Neural progenitor cell (in vitro differentiated cells): ENCODE measurements at places on chromosomes 1 and 21. TPM values are rescaled to one million over a fixed set of nuclear protein-coding genes. Genes with fewer than 3 reads are reported as not detected.

DNA sequence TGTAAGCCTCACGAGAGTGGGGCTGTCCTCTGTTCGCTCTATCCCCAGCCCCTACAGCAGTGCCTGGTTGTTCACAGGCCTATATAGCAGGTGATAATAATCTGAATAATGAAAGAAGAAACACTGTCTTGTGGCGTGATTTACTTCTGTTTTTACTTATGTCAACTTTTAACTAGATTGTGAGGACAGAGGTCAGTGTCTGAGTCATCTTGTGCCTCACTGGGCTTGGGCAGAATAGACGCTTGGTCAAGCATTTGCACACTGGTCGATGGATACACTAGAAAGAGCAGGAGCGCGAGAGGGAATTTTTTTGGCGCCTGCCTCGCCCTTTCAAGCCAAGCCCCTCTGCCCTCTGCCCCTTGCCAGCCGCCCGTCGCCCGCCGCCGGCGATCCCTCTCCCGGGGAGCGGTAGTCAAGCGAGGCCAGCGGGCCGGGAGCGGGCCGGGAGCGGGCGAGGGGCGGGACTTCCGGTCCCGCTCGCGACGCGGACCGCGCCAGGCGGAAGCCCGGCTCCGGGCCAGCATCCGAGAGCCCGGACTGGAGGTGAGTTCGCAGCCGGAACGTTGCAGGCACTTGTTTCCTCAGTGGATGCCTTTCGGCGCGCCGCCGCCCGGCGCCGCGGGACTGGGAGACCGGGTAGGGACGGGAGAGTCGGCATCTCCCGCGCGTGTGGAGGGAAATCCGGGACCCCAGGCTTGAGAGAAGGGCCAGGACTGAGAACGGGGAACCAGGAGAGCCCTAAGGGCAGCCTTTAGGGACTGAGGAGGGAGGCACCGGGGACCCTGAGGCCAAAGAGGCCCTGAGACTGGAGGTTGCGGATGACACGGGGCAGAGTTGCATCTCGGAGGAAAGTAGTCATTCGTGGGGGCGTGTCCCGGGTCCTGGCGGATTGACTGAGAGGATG is at the start of gene DISP1:
Gene DISP1, plus strand, starts transcription at position 504 of the 904 bp plus-strand sequence. CDS start 127,785 bp downstream, outside the sequence.
- DNase-seq = peak; percentile 91

The BLACAT1 gene
- total RNA-seq = 13.9 and 25.7 TPM in 2 replicates

- DNase-seq = no peak
These were observed 967.6 kb downstream of the LTN1 start for GRCh38 chr21:28025111-28025510.

The PIGP gene
- 10.1 and 25.8 TPM in 2 replicates for total RNA-seq

- DNase-seq = no peak
These were observed 74.1 kb downstream of the XCL2 start for GRCh38 chr1:168469690-168470089.

The KRTAP10-8 gene
- not detected in 2 replicates for total RNA-seq

DNA sequence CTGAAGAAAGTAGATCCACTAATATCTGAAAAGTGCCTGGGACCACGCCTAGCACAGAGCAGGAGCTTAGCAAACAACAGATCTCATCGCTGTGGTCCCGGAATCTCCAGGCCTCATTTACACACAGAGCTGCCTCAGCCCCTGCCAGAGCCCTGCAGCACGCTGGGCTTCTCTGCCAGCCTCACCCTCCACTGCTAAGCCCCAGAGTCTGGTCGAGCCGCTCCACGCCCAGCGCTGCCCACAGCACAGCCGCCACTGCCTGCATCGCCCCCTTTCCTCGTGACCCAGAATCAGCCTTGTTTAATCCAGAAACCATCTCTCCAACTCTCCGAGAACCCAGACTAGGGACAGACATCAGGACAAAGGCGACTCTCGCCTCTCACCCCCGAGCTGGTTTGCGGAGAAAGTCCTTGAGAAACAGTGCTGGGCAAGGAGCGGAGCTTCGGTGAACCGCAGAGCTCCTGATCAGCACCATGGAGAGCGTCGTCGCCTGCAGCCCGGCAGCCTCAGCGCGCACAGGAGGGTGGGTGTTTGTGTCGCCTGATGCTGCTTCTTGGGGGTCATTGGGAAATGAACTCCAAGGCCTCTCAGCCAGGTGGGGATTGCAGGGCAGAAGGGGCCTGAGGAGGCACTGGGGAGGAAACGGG is 145.1 kb downstream of the NPHP4 start:
- DNase-seq = peak; percentile 90

- no peak for DNase-seq
These were observed 847.1 kb downstream of the KCNT2 start for GRCh38 chr1:195761104-195761503.

The TEDDM1 gene
- total RNA-seq = not detected in 2 replicates

- DNase-seq = no peak
These were observed 11.9 kb upstream of the VHLL start for GRCh38 chr1:156310962-156311361.

The ANGPTL1 gene
- total RNA-seq = not detected in 2 replicates

The NRAS gene
- 111 and 169 TPM in 2 replicates for total RNA-seq

GRCh38 chr1:110094931-110095654 is 17.1 kb upstream of the UBL4B start:
- DNase-seq = no peak

DNA sequence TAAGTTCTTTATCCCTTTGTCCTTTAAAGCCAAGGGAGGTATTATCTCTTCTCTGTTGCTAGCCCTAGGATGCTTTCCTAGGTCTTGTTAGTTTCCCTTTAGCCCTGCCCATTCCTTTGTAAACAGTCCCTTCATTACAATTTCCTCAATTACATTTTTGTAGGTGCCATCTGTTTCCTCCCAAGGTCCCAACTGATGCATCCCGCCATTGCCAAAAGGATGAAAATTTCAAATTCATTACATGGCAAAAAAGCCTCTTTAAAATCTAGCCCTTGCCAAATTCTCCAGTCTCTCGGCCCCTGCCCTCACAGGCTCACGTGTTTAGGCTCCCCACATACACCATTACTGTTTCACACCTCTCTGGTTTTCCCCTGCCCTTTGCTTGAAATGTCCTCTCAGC is 151.9 kb upstream of the C1orf87 start:
- DNase-seq = no peak

The RUNX1 gene
- total RNA-seq = 0.09 and 0.19 TPM in 2 replicates

The SLAMF8 gene
- not detected in 2 replicates for total RNA-seq

GRCh38 chr1:112245114-112245513 is 150.9 kb upstream of the CTTNBP2NL start:
- DNase-seq = no peak

DNA sequence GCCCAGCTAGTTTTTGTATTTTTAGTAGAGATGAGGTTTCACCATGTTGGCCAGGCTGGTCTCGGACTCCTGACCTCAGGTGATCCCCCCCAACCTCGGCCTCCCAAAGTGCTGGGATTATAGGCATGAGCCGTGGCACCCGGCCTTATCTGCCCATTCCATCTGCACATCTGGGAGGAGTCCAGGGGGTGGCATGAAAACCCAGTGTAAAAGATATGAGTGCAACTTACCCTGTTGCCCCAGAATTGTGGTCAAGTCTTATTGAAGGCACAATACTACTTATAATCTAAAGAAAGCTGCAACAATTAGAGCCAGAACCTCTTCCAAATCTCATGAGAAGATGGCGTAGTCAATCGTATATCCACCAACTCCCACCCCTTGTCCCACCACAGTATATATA is 18.4 kb downstream of the CTXND2 start:
- no peak for DNase-seq

The GNAT2 gene
- total RNA-seq = 0.25 TPM in 1 of 2 replicates, not detected in the other

GRCh38 chr1:207352554-207352953 is 31.1 kb downstream of the CD55 start:
- no peak for DNase-seq

DNA sequence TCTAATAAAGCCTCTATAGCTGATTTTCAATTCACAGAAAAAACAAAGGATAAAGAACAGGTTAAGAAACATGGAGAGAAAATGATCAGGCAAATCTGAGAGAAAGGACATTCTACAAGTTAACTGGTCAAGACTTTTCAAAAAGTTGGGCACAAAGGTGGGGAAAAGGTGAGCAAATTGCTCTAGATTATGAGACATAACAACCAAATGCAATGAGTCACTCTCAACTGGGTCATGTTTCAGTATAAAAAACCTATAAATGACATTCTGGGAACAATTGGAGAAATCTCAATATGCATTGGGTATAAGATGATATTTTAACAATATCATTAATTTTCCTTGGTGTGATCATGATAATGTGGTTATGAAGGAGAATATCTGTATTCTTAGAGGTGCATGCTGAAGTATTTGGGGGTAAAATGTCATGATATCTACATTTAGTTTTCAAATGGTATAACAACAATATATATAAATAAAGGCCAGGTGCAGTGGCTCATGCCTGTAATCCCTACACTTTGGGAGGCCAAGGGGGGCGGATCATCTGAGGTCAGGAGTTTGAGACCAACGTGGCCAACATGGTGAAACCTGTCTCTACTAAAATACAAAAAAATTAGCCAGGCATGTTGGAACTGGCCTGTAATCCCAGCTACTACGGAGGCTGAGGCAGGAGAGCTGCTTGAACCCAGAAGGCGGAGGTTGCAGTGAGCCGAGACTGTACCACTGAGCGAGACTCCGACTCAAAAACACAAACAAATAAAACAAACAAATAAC is 27.0 kb downstream of the ANKRD13C start:
- no peak for DNase-seq

DNA sequence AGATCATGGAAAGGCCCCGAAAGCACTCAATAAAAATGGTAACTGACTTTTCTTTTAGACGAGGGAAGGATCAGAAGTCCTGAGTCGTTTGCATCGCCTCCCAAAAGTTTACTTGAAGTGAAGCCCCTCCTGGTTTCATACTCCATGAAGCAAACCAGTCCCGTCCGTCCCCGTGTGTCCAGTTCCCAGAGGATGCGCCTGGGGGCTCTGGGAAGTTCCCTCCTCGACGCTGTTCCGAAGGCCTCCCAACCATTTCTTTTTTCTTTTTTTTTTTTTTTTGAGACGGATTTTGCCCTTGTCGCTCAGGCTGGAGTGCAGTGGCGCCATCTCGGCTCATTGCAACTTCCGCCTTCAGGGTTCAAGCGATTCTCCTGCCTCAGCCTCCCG is 661 bp upstream of the OSCP1 start:
- DNase-seq = no peak

DNA sequence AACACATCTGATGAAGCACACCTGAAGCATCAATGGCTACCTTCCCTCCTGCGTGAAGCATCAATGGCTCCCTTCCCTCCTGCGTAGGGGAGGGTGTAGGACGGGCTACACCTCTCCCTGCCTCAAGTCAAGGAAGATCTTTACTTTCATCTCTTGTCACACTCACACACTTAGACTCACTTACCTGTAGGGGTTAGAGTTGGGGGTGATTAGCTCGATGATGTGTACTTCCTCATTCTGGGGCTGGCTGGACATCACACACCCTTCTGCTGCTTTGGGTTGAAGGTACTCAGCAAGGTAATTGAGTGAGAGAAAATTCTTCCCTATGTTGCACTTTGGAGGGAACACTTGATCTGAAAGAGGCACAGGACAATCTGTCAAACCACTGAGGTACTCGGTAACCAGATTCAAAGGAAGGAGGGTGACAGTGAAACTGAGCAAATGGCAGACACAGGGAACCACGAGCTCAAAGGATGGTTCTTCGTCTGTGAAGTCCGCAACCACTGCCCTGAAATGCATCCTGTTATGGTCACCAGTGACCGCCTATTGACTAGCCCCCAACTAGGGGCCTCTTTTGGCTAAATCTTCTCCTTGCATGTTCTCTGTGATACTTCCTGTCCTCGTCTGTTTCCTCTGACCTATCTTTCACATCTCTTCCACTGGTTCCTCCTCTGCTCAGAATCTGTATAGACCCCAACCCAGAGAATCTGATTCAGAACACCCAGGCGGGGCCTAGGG is 156.2 kb downstream of the TGFBR3 start:
- DNase-seq = no peak

DNA sequence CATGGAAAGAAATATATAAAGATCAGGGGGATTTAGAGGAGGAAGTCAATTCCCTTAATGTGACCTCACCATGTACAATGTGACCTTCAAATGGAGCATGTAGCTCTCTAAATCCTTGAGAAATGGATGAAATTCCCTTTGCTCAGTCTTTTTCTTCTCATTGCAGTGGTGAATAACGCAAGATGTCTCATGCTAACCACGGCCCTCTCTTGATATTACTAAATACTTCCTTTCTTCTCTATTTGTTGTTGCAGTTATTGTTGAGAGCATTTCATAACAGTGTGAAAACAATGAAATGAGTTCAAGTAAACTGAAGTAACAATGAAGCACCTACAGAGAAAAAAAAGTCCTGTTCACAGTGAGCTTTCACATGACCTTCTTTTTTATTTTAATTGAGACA is 55.6 kb downstream of the ZNF281 start:
- DNase-seq = no peak

The LAMC1 gene
- total RNA-seq = 72.8 and 90.2 TPM in 2 replicates

The HCN3 gene
- 1.9 and 5.9 TPM in 2 replicates for total RNA-seq

GRCh38 chr1:59541891-59542290 is 245.0 kb downstream of the FGGY start:
- no peak for DNase-seq

- no peak for DNase-seq
These were observed 44.2 kb downstream of the KLHL20 start for GRCh38 chr1:173758980-173759379.

DNA sequence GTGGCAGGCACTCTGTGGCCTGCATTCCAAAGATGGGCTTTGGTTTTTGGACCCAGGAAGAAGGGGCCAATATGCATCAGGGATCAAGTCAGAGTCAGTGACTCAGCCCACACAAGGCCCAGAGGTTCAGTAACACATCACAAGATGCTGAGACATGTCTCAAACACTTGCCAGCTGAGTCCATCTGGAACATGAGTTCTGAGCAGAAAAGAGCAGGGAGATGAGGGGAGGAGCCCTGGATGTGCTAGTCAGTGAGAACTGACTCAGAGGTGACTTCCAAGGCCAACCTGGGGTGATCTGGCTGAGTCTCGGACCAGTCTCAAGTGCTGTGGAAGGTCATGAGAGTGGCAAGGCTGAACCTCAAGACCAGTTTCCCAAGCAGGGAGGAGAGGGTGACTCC is 150.1 kb downstream of the CDC7 start:
- no peak for DNase-seq

The AMY2A gene
- not detected in 2 replicates for total RNA-seq

DNA sequence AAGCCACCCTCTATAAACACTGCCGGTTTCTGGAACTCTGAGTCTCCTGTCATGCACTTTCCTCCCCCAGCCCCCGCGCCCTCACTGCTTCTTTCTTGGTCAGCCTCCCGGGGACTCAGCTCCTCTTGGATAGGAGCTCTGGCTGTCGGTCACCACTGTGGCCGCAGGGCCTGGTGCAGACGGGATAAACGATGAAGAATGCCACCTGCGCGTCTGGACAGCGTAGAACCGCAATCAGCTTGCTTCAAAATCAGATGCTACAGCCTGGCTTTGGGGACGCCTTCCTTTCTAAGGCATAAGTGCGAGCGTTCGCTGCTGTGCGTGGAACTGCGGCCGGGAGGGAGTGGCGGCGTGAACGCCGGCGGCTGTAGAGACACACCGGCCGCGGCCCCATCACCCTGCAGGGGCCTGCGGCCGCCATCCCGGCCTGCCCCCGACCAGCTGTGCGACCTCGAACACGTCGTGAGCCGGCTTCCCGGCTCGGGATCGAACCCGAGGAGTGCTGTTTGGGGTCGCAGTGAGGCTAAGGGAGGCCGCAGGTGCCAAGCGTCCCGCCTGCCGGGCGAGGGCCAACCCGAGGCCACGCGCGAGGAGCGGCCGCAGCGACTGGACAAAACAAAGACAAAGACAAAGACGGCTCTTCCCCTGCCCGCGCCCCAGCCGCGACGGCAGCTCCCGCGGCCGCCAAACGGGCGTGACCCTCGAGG is 688 bp downstream of the PTTG1IP start:
- DNase-seq = peak; percentile 79

GRCh38 chr1:9716404-9717192 is 65.1 kb downstream of the PIK3CD start:
- no peak for DNase-seq

- no peak for DNase-seq
These were observed 104.7 kb downstream of the CASZ1 start for GRCh38 chr1:10691740-10692125.
